ENCODE measurements at places on chromosomes 2 and 18.

DNA sequence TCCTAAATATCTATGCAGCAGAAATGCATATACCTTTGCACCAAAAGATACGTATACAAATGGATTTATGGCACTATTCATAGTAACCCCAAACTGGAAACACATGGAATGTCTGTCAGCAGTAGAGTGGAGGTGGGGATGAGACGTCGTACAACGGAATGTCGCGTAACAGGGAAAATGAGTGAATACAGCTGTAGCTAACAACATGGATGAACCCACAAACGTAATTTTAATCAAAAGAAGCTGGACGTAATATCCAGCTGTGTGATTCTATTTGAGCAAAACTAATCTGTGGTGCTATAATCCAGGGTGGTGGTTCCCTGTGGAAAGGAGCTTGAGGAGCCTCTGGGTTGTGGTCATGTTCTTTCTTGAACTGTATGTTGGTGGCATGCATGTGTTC lies 89.9 kb downstream of the MTA3 start:
- DNase-seq = no peak

- peak; percentile 99 for DNase-seq
Measured at GRCh38 chr18:51197661-51198424, at the start of gene MEX3C. MEX3C (minus strand) TSS chr18:51197681; CDS start chr18:51197320, 361 bp downstream.

DNA sequence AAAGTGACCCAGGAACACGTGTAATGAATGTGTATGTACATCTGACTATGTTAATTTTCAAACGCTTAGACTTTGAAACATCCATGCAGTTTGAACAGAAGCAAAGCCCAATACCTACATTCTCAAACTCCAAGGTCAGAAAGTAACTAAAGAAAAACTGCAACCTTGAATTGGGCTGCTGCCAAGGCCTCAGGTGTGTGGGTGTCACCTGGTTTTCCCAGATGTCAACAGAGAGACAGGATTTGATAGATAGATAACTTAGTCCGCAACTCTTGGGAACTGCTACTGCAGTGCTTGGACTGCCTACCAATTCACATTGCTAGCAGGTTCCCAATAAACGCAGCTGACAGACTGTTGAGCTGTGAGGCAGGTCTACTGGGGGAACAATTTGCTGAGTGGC lies 78.7 kb upstream of the PAPOLG start:
- no peak for DNase-seq

GRCh38 chr2:45013229-45014015 lies 4.2 kb upstream of the SIX2 start:
- DNase-seq = no peak

- DNase-seq = no peak
Measured at GRCh38 chr2:85096616-85097015, 36.6 kb upstream of the TCF7L1 start.

DNA sequence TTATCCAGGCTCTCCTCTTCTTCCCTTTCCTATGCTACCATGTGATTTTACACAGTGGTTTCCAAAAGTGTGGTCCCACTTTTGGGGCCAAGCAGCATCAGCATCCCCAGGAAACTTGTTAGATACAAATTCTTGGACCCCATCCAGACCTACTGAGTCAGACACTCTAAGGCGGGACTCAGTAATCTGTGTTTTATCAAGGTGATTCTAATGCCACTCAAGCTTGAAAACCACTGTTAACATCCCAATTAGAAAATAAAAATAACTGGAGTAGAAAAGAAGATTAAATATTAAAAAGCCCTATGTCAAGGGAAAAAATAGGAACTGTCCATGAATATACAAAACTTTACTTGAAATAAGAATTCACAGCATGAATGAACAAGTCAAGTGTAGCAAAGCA lies 10.8 kb downstream of the DSG2 start:
- no peak for DNase-seq

- no peak for DNase-seq
Measured at GRCh38 chr18:44579028-44579702, 101.5 kb upstream of the SETBP1 start.

DNA sequence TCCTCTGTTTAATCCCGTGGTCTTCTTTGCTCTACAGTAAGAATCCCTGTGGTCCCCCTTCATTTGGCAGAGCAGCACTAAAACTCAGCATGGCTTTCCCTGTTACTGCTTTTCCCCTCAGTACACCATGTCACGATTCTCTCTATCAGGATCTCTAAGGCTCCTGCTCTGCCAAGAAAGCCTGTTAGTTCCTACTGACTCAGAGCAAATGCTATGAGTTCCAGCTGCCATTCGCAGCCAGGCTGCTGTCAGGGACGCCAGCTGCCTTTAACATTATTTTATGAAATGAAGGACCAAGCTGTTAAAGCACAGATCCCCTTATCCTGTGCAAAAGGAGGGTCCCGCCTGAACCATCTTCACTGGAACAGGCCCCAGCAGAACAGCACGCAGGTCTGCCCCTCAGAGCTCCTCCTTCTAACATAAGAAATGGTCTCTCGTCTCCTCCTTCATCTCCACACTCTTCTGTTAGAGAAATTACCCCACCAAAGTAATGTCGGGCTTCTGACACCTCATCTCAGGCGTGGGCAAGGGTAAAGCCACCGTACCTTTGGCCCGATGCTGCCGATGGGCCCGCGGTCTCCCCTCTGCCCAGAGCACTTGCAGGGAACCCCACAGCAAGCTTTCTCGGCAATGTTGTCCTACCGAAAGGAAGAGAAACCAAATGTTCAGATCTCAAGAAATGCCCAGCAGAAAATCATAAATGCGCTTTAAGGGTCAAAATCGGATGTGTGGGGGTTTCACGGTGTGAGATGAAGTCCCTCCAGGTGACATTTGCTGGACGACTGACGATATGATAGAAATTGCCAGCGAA lies 52.6 kb downstream of the COL6A3 start:
- no peak for DNase-seq

DNA sequence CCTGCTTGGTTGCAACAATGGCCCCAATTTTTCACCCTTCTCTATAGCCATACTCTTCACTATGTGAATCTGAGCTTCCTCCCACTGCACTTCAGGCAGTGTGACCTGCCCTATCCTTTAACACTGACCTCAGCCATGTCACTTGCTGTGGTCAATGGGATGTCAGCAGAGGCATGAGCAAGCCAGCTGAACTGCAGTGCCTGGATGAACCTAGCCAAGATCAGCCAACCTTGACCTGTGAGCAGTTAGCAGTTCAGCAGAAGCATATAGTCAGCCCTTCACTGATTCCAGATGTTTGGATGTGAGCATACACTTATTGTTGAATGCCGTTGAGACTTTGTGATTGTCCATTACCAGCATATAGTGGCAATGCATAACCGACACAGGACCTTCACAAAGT lies 63.4 kb upstream of the BOD1L2 start:
- DNase-seq = no peak

DNA sequence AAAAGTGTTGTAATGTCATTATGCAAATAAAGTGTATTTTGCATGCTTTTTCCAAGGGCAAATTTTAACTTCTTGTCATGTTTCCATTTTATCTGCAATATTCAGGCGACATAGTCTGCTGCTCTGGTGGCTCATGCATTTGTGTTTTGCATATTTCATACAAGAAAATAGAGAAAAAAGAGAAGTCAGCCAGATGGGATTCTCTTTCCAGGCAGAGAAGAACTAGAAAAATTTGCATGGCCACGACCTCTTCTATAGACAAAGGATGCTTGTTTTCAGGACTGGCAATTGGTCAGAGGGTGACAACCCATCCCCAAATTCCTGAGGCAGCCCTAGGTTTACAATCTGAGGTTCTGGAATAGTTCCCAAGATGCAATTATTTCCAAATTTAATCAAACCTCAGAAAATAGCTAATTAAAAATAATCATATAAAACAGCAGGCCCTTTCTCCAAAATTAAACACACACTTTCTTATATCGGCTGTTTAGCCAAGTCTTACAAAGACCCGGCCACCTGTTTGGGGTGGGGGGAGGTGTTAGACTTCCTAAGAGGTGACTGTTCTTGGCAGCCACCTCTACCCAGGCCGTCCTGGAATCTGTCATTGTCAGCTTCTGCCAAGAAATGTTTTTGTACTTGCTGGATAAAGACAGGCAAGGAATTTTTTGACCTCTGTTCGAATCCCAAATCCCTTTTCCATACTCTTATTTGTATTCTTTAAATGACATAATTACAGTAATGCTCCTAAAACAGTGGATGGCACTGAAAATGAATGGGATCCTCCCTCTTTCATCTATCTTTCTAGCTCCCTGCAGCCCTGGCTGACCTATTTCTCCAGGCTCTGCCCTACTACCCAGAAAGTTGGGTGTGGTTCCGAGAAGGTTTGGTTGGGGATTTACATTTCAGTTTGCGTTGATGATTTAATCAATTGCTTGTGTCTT lies 20.8 kb upstream of the SOS1 start:
- DNase-seq = peak; percentile 49

DNA sequence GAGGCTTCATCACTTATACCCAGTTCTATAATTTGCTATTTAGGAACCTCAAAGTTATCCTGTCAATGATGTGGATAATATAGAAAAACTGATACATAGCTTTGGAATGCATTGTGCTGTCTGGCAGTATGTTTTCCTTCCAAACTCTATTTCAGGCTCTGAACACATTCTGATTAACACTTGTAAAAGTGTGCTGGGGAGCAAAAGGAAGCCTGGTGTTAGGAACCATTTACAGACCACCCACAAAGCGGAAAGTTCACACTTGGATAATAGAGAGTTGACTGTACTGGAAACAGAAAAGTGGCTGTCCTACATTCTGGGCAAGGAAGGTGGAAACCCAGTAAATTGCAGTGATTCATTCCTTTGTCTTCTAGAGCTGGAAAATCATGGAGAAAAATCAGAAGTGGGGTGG lies 114.5 kb upstream of the ZFP36L2 start:
- DNase-seq = no peak

DNA sequence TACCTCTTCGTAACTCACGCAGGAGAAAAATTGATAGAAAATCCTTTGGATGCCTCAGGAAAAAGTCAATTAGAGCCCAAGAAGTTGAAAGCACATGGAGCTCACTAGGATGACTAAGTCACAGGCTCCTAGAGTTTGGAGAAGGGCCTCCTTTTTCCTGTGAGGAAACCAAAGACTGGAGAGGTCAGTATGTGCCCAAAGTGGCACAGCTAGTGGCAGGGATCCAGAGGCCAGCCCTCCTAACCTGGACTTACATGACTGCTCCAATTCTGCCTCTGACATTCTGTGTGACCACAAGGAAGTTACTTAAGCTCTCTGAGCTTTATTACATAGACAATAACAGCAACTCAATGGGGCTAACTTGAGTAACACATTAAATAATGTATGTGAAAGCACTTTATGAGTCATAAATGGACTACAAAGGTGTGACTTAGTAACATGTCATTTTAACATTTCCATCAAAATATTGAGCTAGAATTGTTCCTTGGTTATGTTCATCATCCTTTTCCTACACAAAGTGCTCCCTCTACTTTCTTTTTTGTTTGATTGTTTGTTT lies 91.6 kb downstream of the DHRS9 start:
- no peak for DNase-seq

- no peak for DNase-seq
Measured at GRCh38 chr2:121189661-121190381, 95.2 kb downstream of the TFCP2L1 start.

Measured in CD4-positive, alpha-beta T cell treated with Interleukin-1 beta for 1 hour (primary cell).